ENCODE measurements at places on chromosomes 3 and 15. TPM values are rescaled to one million over a fixed set of nuclear protein-coding genes. Genes with fewer than 3 reads are reported as not detected.

Gene SYNPR
- not detected for total RNA-seq

Gene ARRDC4
- 0.81 TPM for total RNA-seq

Gene SOX14
- not detected for total RNA-seq

Gene BOC
- 0.13 TPM for total RNA-seq

Gene SLITRK3
- not detected for total RNA-seq

Gene GRAMD2A
- 0.19 TPM for total RNA-seq

Gene CCDC80
- total RNA-seq: 53.7 TPM

Gene GOLGA8J
- 0.13 TPM for total RNA-seq

Gene EAF1
- total RNA-seq: 21.3 TPM

Gene CFAP100
- not detected for total RNA-seq
